ENCODE measurements at places on chromosomes 4 and X.

DNA sequence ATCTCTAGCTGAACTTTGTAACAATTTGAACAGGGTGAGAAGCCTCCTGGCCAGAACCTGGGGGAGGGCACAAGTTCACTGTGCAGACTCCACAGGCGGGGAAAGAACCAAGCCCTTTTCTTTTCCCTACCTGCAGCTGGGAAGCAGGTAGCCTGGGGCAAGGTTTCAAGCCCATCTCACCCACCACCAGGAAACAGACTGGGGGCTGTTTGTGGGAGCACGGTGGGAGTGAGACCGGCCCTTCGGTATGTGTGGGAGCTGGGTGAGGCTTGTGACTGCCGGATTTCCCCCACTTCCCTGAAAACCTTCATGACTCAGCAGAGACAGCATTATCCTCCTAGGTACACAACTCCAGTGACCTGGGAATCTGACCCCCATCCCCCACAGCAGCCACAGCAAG, 211.7 kb downstream of the ZNF674 start:
- no peak for DNase-seq

DNA sequence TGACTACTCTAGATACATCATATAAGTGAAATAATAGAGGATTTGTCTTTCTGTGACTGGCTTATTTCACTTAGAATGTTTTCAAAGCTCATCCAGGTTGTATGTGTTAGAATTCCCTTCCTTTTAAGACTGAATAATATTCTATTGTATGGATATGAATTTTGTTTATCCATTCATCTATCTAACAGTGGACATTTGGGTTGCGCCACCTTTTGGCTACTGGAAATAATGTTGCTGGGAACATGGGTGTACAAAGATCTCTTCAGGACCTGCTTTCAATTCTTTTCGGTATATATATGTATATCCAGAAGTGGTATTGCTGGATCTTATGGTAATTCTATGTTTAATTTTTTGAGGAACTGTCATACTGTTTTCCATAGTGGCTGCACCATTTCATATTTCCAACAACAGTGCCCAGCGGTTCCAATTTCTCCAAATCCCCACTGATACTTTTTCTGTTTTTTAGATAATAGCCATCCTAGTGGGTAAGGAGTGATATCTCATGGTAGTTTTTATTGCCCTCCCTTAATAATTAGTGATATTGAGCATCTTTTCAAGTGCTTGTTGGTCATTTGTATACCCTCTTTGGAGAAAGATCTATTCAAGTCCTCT, 3.4 kb upstream of the SCD5 start:
- DNase-seq = no peak

DNA sequence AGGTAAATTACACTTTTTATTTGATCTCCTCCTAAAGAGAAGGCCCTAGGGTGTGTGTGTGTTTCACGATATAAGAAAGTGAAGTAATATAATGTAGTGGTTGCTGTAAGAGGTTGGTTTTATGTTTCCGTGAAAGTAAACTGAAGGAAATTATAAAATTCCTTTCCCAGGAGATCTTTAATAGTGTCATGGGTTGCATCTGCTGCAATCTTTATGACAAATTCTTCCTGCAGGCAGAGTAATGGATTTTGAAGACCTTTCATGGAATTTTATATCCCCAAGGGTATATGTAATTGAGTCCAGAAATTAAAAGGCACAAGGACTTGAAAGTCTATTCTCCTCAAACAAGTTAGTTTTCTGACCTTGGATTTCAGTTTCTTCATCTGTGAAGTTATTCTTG, 538.6 kb downstream of the ANKRD50 start:
- no peak for DNase-seq

DNA sequence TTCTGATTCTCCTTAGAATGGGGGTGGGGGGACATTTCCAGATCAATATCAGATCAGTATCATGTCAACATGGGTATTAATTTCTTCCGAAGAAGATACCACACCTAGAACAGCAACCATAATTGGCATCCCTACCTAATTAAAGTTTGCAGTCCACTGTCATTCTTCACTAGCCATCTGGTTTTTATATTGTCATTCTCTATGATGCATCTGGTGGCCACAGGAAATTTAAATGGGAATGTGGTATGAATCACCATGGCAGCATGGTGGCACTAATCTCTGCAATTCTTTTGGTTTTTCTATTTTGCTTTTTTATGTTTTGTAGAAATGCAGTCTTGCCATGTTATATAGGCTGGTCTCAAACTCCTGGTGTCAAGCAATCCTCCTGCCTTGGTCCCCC, 16.6 kb upstream of the UBE2D3 start:
- DNase-seq = no peak

DNA sequence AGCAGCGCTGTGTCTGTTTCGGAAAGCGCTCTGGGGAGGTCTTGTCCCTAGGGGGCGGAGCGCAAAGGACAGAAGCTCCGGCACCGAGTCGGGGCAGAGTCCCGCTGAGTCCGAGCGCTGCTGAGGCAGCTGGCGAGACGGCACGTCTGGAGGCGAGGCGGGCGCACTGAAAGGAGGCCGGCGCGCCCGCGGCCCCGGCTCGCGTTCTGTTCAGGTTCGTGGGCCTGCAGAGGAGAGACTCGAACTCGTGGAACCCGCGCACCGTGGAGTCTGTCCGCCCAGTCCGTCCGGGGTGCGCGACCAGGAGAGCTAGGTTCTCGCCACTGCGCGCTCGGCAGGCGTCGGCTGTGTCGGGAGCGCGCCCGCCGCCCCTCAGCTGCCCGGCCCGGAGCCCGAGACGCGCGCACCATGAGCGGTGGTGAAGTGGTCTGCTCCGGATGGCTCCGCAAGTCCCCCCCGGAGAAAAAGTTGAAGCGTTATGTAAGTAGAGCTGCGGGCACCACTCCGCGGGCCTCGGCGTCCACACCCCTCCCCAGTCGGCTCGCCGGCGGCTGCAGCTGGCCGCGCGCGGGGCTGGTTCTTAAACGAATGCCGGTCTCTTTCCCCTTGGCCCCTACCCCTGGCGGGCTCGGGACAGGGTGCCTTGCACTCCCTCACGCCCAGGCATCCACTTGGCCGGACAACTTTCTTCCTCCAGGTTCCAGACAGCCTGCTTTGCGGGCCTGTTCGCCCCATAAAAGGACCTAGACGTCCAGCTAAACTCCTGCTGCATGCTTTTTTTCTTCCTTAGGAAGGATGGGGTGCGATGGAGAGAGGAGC, at the start of gene GAB1:
Gene GAB1 (plus strand): TSS at position 96 of the 819 bp plus-strand sequence. CDS start 313 bp downstream, at position 409.
- DNase-seq = peak; percentile 71

DNA sequence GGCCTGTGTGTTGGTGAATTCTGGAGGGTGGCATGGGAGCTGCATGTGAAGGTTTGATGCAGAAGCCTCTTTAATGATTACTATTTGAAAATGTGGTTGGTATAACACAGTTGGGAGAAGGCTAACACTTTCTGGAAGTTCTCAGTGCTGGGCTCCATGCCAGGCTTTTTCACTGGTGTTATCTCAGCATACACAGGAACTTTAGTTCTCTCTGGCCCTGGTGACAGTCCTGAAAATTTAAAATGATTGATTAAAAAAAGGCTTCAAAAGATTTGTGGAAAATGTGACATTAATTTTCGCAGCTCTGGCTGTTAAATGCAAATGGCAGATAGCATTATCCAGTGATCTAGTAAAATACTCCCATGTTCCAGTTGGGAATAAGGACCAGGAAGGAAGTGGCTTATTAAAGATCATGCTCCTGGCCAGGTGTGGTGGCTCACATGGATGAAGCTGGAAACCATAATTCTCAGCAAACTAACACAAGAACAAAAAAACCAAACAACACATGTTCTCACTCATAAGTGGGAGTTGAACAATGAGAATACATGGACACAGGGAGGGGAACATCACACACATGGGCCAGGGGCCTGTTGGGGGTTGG, 36.6 kb downstream of the DIPK2B start:
- no peak for DNase-seq

All from endothelial cell (in vitro differentiated cells).